ENCODE measurements at places on chromosomes 13 and 19. TPM values are rescaled to one million over a fixed set of nuclear protein-coding genes. Genes with fewer than 3 reads are reported as not detected.

GRCh38 chr19:18846862-18847548 lies 15.2 kb downstream of the UPF1 start:
- peaks cover 8% of the 10 kb centered on the region for H3K36me3 ChIP-seq
- no peaks in the 10 kb centered on the region for H3K27me3 ChIP-seq
- peaks cover 24% of the 10 kb centered on the region for H3K4me1 ChIP-seq
- no peak overlapping the region for H3K4me3 ChIP-seq
- DNase-seq: peak; percentile 39

The MTRF1 gene
- 11.6 TPM for total RNA-seq

The KIR3DL2 gene
- not detected for total RNA-seq

- H3K27ac ChIP-seq: no peak overlapping the region
- no peaks in the 10 kb centered on the region for H3K4me1 ChIP-seq
- H3K27me3 ChIP-seq: no peaks in the 10 kb centered on the region
- no peak for DNase-seq
These were observed 12.4 kb downstream of the ZNF444 start for GRCh38 chr19:56153507-56153906.

The CGB1 gene
- total RNA-seq: not detected

The DACT3 gene
- 19.8 TPM for total RNA-seq

The ABCA7 gene
- total RNA-seq: 14.3 TPM

The IGFL1 gene
- not detected for total RNA-seq

DNA sequence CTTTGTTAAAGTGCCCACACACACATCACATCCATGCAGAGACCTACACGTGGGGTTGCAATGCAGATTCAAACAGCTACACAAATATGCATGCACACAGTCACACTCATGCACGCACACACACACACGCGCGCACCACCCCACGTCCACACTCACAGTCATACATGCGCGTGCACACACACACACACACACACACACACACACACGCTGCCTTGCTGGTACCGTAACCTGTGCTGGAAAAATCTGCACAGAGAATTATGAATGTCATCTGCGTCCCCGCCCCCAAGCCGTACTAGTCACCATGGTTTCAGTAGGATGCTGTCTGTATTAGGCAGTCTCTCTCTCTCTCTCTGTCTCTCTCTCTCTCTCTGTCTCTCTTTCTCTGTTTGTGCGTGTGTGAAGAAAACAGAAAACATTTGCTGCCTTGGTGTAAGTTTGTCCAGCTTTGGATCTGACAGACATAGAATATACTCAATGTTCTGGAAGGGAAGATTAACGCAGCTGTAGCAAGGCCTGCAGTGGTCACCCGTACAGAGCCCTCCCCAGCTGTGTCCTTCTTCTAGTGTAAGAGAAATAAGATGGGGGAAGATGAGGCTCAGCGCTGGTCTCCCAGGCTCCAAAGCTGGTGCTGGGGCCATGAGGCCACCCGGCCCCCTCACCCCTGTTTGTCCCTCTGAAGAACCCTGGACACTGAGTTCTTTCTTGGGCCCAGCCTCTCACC lies 26.4 kb upstream of the DPP9 start:
- H3K4me3 ChIP-seq: no peak overlapping the region
- no peaks in the 10 kb centered on the region for H3K36me3 ChIP-seq
- H3K4me1 ChIP-seq: no peaks in the 10 kb centered on the region
- no peak for DNase-seq

- no peaks in the 10 kb centered on the region for H3K4me1 ChIP-seq
- H3K4me3 ChIP-seq: no peak overlapping the region
- H3K27me3 ChIP-seq: no peaks in the 10 kb centered on the region
- DNase-seq: peak; percentile 36
These were observed 8.1 kb upstream of the CARM1 start for GRCh38 chr19:10863107-10863717.

DNA sequence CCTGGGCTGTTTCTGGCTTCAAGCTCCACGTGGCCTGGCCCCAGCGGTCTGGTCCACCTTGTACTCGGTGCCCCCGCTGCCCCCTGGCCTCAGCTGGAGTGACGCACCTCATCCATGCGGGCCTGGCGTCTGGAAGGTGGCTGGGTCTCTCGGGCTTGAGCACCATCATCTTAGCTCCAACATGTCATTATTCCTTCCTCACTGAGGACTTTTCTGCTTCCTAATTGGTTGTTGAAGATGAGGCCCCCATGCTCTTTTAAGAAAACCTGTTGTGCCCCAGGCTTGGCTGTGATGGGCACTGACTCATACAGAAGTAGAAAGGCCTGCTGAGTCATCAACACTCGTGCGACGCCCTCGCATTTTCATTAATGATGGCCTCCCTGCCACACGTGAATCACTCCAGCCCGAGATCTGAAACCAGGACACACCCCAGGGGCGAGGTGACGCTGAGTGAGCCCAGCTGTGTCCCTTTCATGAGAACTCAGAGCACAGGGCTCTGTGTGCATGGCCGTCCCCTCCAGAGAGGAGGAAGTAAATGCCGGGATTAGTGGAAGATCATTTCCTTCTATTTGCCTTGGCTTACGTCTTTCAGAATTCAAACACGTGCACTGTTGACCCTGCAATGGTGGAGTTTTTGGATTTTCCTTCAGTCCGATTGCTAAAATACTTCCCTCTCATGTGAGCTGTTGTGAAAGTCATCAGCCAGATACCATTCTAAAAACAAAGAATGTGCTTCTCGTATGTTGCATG lies 14.0 kb upstream of the GJA3 start:
- peak overlapping the region; percentile 46 for H3K4me3 ChIP-seq
- H3K27ac ChIP-seq: peak overlapping the region; percentile 16
- H3K4me1 ChIP-seq: peaks cover 13% of the 10 kb centered on the region
- H3K27me3 ChIP-seq: peaks cover 15% of the 10 kb centered on the region
- H3K36me3 ChIP-seq: no peaks in the 10 kb centered on the region
- peak; percentile 91 for DNase-seq

GRCh38 chr19:38173291-38174041 lies 50.6 kb downstream of the DPF1 start:
- peak; percentile 78 for DNase-seq
- H3K4me1 ChIP-seq: peaks cover 5% of the 10 kb centered on the region
- H3K36me3 ChIP-seq: peaks cover 4% of the 10 kb centered on the region
- no peak overlapping the region for H3K4me3 ChIP-seq

DNA sequence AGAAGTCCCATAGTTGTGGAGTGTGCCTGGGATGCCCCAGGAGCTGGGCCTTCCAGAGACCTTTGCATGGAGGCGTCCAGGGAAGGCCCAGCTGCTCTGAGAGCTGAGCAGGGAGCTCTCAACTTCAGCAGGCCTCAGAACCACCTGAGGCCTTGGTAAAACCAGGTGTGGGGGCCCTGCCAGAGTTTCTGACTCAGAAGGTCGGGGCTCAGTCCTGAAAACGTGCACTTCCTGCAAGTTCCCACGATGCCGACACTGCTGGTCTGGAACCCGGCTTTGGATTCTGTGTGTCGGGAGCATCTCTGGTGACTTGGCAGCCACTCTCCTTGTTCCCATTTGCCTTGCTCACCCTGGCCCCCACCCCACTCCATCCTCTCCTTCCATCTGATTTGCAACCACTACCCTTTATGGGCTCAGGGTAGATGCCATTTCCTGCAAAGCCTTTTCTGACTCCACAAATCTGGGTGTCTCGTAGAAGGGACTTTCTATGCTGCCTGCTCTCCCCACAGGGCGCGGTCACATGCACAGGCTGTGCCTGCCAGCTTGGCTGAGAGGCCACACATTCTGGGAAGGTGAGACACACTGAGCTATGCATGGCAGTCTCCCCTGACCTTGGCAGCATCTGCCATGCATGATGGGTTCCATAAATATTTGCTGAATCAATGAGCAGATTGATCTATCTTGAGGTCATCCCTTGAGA lies 244.7 kb downstream of the COL4A1 start:
- no peaks in the 10 kb centered on the region for H3K4me1 ChIP-seq
- no peaks in the 10 kb centered on the region for H3K27me3 ChIP-seq
- H3K4me3 ChIP-seq: no peak overlapping the region
- no peak overlapping the region for H3K27ac ChIP-seq
- peak; percentile 32 for DNase-seq

GRCh38 chr19:46303691-46304397 lies 7.0 kb downstream of the HIF3A start:
- no peaks in the 10 kb centered on the region for H3K27me3 ChIP-seq
- H3K4me3 ChIP-seq: no peak overlapping the region
- H3K27ac ChIP-seq: no peak overlapping the region
- DNase-seq: no peak

DNA sequence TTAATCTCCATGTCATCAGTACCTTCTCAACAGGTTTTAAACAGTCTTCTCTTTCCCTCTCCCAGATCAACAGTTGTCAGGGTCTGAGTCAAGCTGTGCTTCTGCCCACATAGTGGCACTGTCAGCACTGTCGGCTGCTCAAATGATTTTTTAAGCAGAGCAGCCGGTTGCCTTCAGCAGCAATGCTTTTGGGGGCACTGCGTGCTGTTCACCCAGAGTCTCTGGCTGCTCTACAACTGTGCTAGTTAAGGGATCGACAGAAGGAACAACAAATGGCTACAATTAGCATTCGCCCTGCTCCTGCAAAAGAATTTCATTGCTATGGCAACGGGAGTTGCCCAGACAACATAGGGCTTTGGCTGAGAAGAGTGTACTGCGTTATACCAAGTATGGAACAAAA lies 412.9 kb downstream of the DIAPH3 start:
- DNase-seq: peak; percentile 81
- H3K27ac ChIP-seq: peak overlapping the region; percentile 23
- H3K27me3 ChIP-seq: no peaks in the 10 kb centered on the region
- H3K4me1 ChIP-seq: peaks cover 18% of the 10 kb centered on the region

GRCh38 chr13:65292488-65292901 lies 1937.6 kb downstream of the PCDH9 start:
- peak; percentile 83 for DNase-seq
- H3K27ac ChIP-seq: peak overlapping the region; percentile 13
- no peaks in the 10 kb centered on the region for H3K36me3 ChIP-seq
- H3K4me3 ChIP-seq: no peak overlapping the region

GRCh38 chr13:36766295-36766694 lies 52.7 kb upstream of the RFXAP start:
- H3K4me3 ChIP-seq: no peak overlapping the region
- peaks cover 5% of the 10 kb centered on the region for H3K4me1 ChIP-seq
- no peaks in the 10 kb centered on the region for H3K36me3 ChIP-seq
- H3K27me3 ChIP-seq: no peaks in the 10 kb centered on the region
- peak overlapping the region; percentile 50 for H3K27ac ChIP-seq
- peak; percentile 87 for DNase-seq

GRCh38 chr19:33437821-33438671 lies 64.5 kb downstream of the CEBPG start:
- H3K4me1 ChIP-seq: peaks cover 10% of the 10 kb centered on the region
- H3K27ac ChIP-seq: no peak overlapping the region
- no peaks in the 10 kb centered on the region for H3K36me3 ChIP-seq

- H3K36me3 ChIP-seq: no peaks in the 10 kb centered on the region
- H3K27me3 ChIP-seq: no peaks in the 10 kb centered on the region
- no peak overlapping the region for H3K27ac ChIP-seq
- peak overlapping the region; percentile 2 for H3K4me3 ChIP-seq
- H3K4me1 ChIP-seq: peaks cover 24% of the 10 kb centered on the region
- peak; percentile 54 for DNase-seq
These were observed 5.4 kb upstream of the PLAUR start for GRCh38 chr19:43675269-43675879.

- no peaks in the 10 kb centered on the region for H3K27me3 ChIP-seq
- DNase-seq: no peak
- H3K36me3 ChIP-seq: no peaks in the 10 kb centered on the region
These were observed 10.2 kb upstream of the SIGLEC6 start for GRCh38 chr19:51541458-51542357.

DNA sequence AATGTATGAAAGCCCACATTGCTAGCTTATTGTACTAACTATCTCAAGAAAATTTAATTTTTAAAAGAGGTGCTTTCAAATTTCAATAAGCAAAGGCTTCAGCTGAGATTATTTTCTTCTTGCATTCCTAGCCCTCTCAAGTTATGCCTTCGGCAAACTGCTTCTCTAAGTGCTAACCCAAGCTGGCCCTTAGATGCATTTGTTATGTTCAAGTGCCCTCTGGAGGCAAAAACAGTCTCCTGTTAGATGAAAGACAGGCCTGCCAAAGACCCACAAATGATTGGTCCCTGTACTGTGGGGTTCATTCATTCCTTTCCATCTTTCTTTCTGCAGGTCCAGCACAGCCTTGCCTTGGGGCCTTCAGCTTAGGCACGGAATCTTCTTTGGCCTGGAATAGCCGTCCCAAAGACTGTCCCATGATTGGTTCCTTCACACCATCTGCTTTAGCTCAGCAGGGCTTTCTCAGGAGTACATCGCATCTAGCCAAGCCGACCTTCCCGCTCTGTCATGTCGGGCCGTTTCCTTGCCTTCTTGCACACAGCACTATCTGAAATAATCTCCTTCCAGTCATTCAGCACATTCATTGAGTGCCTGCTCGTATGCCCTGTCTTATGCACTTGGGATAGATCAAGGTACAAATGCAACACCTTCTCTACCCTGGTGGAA lies 26.4 kb upstream of the TPTE2 start:
- no peaks in the 10 kb centered on the region for H3K36me3 ChIP-seq
- no peaks in the 10 kb centered on the region for H3K27me3 ChIP-seq
- no peak overlapping the region for H3K4me3 ChIP-seq
- H3K27ac ChIP-seq: no peak overlapping the region
- DNase-seq: peak; percentile 10
- no peaks in the 10 kb centered on the region for H3K4me1 ChIP-seq

DNA sequence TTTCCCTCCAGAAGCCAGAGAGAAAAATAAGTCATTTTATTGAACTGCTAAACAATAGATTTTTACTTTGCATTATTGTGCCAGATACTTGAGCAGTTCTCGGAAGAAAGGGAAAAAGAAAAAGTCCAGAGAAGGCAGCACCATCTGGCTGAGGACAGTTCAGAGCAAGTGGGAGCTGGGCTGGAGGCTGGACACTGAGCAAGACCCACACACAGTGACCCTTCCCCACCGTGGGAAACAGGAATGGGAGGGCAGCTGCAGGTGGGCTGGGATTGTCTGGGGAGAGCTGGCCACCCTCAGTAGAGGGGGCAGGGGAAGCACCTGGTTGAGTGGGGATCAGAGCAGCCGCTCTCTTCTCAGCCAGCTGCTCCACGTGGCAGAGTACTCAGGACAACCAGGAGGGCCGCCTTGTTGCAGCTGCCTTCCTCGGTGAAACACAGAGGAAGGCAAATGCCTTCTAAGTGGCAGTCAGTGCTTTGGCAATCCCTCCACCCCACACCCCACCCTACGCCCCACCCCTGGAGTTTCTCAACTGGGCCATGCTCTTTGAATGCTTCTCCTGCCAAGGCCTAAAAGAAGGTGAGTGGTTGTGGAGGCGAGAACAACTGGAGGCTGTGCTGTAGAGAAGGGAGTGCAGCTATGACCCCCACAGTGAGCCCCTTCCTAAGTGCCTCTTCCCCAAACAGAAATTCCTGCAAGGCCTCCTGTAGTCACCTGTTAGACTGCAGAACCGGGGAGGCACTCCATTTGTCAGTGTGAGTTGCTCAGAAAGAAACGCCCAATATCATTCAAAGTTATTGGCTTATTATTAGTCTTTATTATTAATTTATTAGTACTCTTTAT lies 179.3 kb downstream of the ZIC5 start:
- DNase-seq: no peak
- H3K4me1 ChIP-seq: no peaks in the 10 kb centered on the region
- H3K4me3 ChIP-seq: no peak overlapping the region
- no peaks in the 10 kb centered on the region for H3K27me3 ChIP-seq
- H3K27ac ChIP-seq: no peak overlapping the region
- H3K36me3 ChIP-seq: no peaks in the 10 kb centered on the region

The NLRP7 gene
- not detected for total RNA-seq

GRCh38 chr19:1364070-1364704 lies 19.5 kb upstream of the NDUFS7 start:
- peaks cover 23% of the 10 kb centered on the region for H3K36me3 ChIP-seq
- DNase-seq: no peak
- H3K4me1 ChIP-seq: peaks cover 43% of the 10 kb centered on the region
- H3K27me3 ChIP-seq: no peaks in the 10 kb centered on the region

The AXL gene
- 156 TPM for total RNA-seq
